Fibroblast of upper back skin (primary cell): ENCODE measurements at places on chromosomes 6 and 20.

DNA sequence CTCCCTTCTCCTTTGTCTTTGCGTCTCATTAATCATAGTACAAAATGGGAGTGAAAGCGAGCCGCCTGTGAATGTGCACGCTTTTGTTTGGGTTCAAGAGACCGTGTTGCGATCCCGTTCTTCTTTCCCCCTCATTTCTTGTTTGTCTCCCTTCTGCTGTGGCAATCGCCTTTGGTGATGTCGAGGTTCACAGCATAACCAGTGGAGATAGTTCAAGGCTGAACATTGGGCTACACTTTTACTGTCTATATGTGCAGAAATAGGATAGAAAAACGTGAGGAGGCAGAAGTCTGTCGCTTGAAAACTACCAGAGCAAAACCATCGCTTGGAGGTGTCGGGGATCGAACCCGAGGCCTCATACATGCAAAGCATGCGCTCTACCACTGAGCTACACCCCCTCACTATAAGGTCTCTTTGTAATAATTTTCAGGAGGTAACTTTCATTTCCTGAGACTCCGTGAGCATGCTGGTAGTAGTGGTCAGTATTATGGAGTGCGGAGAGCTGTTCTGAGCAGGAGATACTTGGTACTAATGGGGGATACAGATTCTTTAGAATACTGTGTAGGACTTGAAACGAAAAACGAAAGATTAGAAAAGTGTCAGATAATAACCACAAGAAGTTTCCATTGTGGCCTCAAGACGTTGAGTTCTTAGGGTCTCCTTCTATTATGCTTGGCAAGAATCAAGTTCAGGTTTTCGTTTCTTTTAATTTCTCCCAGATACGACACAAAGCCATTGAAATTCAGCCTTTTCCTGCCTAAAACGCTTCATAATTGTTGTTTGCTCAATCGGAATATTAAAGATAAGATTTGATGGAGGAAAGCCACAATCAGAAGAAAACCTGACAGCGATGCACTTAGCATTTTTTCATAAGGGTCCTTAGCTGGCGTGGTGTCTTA lies 106.6 kb downstream of the TRIM27 start:
- peak; percentile 75 for DNase-seq

DNA sequence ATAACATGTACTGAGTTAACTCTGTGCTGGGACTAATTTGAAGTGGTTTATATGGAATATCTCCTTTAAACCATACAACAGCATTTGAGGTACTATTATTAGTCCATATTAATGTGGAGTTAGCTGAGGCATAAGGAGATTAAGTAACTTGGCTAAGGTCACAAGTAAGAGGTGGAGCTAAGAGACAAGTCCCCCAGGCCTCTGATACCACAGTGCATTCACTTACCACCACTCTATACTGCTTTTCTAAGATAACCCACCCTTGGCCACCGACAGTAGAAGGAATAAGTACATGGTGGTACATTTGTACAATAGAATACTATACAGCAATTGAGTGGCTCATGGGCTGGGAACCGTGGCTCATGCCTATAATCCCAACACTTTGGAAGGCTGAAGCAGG lies 16.4 kb upstream of the TTPAL start:
- no peak for DNase-seq

DNA sequence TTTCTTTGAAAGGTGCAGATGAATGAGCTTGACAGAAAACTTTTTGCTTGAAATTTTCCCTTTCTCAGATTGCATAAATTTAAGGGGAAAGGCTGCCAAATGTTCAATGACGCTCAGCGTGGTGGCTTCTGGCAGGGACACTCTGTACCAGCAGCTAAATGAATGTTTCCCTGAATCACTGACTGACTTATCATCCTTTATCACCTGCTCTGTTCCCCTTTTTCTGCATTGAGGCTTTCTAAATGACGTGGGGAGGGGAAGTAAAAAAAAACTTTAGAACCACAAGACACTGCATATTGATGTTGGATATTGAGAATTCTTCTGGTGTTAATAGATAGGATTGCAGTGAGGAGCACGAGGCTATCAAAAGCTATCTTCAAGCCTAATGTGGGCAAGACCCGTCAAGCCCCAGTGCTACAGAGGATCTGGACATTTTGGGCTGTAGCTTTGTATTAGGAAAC lies 46.9 kb upstream of the ENPP5 start:
- no peak for DNase-seq

- no peak for DNase-seq
These were observed 963 bp upstream of the RMND1 start for GRCh38 chr6:151452750-151453427.

DNA sequence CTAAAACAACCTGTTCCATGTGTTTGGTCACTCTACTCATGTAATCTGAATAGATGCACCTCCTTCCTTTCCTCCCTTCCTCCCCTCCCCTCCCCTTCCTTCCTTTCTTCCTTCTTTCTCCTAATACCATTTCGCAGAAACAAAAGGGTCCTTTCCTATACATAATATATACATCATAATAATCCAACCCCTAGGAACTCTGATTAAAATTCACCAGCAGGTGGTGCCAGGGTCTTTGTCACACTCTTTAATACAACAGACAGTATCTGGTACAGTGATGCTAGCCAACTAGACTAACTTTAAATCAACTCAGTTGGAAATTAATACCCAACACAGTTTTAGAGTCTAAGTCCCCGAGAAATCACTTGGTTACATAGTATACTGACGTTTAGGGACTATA lies 181.2 kb upstream of the SHLD1 start:
- peak; percentile 43 for DNase-seq

- no peak for DNase-seq
These were observed 62.5 kb upstream of the TOP1 start for GRCh38 chr20:40966103-40966502.

DNA sequence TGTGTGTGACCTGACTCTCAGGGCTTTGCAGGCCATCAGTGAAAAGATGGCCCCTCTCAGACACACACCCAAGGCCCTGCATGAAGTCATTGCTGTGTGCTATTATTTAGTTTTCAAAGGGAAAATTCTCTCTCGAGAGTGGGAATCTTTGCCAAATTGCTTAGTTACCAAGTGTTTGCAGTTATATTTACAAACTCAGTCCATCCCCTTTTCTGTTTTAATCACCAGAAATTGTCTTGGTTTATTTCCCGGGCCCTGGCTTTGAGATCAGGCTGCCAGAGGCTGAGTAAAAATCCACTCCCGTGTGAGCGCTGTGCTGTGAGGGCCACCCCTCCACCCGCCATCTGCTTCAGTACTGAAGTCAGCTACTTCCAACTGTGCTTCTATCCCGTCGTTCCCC lies 163.1 kb downstream of the SOD2 start:
- DNase-seq, result no peak

DNA sequence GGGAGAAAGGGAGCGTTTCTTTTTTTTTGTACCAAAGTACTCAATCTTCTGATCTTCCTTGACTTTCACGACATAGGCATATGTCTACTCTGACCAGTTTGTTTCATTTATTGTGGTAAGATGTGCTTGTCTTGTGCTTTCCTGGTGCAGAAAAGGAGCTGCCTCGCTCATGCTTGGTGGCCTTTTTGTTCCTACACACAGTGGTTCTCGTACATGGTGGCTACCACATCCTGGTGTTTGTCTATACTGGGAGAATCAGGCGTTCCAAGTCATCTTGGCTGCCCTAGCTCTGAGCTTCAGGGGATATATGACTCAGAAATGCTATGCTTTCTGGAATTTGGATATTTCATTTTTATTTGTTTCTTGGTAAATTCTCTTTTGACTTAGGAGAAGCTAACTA lies 31.8 kb downstream of the MYB start:
- DNase-seq, result peak; percentile 77

DNA sequence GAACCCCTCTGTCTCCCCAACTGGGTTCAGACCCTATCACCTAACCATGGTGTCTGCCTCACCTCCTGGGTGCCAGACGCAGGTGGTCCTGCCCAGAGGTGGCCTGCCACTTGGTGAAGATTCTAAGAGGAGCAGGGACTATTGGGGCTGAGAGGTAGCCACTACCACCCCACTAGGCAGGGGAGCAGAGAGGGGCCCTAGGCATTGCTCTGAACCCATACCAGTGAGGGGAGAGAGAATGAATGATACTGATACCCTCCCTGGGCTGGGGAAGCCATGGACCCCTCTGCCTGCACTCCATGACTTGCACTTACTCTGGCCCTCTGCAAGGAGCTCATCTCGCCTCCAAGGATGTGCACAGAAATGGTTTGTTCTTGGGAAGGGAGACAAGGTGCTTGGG lies 31.7 kb upstream of the SPDEF start:
- no peak for DNase-seq

DNA sequence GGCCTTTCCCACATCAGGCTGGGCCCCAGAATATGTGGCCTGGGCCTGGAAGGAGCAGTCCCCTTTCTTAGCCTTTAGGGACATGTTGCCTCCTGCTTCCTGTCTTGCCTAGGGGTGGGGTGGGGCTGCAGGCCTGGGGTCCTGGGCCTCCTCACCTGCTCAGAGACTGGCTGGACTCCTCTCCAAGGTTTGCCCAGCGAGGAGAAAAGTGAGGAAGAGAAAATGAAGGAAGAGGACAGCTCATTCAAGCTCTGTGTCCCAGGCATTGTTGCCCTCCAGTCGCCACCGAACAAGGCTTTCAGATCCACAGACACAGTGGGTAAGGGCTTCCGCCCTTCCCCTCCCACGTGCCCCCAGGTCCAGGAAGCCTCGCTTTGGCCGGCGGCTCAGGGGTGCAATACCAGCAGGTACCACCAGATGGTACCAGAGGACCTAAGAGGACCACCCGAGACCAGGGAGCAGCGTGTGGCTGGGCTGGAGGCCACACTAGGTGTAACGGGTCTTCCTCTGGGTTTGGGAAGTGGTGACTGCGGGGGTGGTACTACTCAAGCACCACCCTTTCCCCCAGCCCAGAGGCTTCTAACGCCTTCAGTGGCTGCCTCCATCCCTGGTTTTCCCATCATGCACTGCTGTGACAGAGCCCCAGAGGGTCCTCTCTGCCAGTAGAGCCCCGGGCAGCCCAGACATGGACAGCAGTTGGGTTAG lies 5.5 kb upstream of the BAK1 start:
- DNase-seq, result peak; percentile 72

- DNase-seq, result no peak
These were observed 5.1 kb upstream of the DBNDD2 start for GRCh38 chr20:45402946-45403345.

GRCh38 chr6:52160472-52161104 lies 25.6 kb upstream of the IL17A start:
- no peak for DNase-seq

DNA sequence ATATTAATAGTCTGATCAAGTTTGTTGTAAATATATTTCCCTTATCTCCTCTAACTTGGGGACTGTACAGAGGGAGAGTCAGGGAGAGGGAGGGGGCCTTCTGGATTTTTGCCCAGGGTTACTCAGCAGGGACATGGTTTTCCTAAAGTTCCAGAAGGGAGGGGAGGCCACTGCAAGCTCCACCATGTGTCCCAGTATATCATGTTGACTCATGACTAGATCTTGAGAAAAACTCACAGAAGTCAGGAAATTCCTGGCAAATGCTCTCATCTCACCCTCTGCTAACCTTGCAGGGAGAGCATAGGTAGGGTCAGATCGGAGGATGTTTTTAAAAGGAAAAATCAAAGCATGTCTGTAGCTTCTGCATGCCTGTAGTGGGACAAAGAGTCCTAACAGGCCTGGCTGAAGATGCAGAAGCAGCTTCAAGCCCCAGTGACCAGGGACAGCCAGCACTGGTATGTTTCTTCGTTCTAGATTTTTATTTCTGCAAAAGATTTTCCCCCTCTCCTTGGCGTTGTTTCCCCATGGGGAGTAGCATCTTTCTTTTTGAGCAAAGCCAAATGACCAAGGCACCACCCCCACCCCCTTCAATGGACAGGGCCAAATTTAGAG lies 272.9 kb upstream of the SUPT3H start:
- peak; percentile 96 for DNase-seq

DNA sequence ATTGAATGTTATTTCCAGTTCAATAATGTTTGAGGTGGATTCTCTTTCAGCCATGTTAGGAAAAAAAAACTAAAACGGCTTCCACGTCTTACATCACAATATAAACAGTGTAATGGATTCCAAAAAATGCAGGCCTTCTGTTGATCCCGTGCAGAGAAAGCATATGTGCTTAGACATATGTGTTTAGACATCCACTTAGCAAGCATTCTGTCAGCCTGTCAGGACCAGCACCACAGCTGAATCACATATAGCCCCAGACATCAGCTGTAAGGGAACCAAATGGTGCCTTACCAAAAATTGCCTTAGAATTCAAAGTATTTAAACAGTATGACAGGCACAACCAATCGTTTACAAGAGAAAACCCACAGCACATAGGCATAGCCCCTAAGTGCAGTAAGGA lies 304.9 kb downstream of the EYA4 start:
- DNase-seq, result peak; percentile 84

DNA sequence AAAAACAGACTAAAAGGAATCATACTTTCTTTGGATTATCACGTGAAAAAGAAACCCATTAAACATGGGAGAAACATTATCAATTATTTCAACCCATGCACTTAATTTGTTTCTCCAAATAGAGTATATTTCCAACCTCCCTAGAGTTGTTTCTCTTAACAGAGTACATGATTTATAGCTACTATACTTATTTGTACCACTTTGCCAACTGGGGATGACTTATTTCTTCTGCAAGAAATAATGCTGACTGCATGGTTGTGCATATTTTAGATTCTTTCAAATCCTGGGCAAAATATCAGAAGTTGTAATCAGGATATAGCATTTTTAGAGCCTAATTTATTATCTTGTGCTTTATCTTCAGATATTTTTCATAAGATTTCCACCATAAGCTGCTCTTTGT lies 629.1 kb upstream of the EYS start:
- peak; percentile 57 for DNase-seq

DNA sequence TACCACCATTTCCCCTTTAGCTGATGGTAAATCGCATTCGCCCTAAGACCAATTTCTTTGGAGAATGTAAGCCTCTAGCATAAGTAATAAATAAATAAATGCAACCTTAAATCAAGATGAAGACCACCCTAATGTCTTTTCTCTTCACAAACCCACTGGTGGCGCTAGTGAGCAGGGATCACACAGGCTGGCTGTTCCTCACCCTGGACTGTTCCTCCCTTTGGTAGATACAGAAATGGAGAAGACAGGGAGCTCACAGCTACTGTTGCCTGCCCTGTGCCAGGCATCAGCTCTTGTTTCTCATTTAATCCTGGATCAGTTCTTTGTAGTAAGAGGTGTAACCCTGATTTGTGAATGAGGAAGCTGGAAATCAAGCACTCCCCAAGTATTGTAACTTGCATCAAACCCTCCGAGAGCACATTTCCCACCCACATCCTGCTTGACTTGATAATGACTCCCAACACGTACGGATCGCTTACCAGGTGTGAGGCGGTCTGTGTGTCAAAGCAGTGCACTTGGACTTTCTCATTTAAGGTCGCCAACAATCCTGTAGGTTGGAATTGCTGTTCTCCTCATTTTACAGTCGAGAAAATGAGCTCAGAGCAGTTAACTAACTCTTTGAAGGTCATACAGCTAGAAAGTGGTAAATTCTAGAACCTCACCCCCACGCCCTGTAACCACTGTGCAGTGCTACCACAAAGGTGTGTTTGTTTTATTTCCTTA lies 236.1 kb downstream of the TSHZ2 start:
- DNase-seq, result no peak

GRCh38 chr20:1674361-1674760 lies 16.8 kb upstream of the SIRPG start:
- DNase-seq, result no peak
